ENCODE measurements at places on chromosomes 2 and 18.

DNA sequence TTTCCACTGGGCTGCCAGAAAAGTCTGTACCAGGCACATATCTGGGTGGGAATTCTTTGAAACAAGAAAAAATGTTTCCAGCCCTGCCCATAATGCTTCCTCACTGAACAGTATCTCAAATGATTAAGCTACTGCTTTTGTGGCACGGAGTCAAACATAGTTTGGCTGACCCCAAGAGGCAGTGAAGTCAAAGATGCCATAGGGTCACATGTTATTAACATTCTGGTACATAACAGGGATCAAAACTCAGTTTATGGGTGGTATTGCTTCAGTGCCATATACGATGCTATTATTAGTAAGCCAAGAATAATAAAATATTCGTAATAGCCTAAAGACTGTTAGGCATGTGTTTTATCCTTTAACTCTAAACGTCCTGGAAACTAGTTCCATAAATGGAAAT, 112.4 kb downstream of the FEZ2 start:
- no peak for DNase-seq

DNA sequence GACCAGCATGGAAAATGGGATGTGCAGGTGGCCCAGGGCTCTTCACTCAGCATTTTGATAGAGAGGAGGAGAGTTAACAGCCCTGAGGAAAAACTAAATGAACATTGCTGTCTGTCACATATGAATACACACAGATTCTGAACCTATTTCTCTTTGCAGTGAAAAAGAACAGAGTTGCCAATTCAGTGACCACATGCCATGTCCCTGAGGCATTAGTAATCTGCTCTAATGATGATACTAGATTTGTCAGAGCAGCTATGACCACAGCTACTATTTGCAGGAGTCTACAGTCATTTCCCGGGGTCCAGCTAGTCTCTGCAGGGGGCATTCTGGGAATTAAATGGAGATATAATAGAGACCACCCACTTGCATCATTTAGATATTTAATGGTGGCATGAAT, 267.6 kb downstream of the TMX3 start:
- no peak for DNase-seq

DNA sequence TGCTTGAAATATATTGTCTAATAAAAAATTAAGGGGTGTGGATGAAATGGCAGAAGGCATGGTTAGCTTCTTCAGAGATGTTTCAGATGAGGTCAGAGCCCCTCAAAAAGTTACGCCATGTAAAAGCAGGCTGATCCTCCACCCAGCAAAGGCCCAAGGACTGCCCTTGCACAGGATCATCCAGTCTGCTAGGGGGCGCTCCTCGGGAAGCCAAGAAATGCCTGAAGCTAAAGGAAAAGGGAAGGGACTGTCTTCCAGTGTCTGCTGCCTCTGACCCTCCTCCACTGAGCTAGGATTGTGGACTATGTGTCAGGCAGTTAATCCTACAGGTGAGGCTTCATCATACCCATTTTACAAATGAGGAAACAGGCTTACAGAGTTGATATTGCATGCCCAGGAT, 33.8 kb upstream of the TEX51 start:
- DNase-seq: no peak

DNA sequence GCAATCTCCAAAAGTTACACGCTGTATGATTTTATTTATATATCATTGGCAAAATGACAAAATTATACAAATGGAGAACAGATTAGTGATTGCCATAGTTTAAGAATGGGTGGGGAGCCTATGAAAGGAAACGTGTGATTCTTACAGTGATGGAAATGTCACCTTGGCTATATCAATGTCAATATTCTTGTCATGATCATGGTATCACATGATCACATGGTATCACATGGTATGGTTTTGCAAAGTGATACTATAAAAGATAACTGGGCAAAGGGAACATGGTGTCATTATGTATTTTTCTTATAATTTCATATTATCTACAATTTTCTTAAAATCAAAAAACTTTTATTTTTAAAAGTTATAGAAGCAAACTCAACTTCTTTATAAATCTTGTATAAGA, 606.2 kb upstream of the ZEB2 start:
- no peak for DNase-seq

DNA sequence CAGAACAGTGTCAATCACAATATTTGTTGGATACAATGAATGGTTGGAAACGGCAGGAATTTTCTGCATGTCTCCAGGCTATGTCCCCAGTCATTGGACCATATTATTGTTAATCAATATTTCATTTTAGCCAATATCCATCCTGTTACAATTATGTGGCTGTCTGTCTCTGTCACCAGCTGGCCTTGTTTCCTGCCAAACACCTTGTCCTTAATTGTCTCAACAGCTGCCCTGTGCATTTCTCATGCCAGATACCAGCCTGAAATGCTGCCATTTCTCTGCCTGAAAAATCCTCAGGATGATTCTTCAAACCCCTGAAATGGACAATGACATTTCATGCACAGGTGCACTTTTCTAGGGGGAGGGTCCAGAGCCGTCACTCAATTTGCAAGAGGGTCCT, 170.6 kb downstream of the ALPK2 start:
- no peak for DNase-seq

GRCh38 chr2:236309669-236310029, 45.4 kb upstream of the ASB18 start:
- no peak for DNase-seq

- no peak for DNase-seq
Observed at GRCh38 chr18:8673256-8674209, 31.8 kb upstream of the MTCL1 start.

DNA sequence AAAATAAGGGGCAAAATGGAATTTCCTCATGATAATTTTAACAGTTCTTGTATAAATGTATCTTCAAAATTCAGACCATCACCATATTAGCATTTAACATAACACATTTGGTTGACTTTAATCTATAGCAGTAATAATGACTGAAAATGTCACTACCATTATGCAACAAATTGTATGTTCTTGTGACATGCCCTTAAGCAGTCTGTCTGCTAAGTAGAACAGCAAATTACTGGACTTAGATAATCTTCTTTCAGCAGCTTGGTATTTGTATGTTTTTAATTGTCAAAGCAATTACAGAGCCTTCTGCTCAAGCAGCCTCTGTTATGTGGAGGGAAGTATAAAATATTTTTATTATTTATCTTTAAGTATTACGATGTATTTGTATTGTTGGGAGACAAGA, 214.3 kb upstream of the NXPH2 start:
- DNase-seq: no peak

DNA sequence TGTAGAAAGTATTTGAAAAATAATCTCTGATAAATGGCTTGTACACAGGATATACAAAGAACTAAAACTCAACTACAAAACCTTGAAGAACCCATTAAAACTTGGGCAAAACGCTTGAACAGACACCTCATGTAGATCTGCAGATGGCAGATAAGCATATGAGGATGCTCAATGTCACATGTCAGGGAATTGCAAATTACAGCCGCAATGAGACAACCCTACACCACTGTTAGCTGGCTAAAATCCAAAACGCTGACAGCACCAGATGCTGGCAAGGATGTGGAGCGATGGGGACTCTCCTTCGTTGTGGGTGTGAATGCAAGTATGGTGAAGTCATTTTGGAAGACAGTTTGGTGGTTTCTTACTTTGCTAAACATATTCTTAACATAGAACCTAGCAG, 53.7 kb downstream of the SNTG2 start:
- DNase-seq: no peak

DNA sequence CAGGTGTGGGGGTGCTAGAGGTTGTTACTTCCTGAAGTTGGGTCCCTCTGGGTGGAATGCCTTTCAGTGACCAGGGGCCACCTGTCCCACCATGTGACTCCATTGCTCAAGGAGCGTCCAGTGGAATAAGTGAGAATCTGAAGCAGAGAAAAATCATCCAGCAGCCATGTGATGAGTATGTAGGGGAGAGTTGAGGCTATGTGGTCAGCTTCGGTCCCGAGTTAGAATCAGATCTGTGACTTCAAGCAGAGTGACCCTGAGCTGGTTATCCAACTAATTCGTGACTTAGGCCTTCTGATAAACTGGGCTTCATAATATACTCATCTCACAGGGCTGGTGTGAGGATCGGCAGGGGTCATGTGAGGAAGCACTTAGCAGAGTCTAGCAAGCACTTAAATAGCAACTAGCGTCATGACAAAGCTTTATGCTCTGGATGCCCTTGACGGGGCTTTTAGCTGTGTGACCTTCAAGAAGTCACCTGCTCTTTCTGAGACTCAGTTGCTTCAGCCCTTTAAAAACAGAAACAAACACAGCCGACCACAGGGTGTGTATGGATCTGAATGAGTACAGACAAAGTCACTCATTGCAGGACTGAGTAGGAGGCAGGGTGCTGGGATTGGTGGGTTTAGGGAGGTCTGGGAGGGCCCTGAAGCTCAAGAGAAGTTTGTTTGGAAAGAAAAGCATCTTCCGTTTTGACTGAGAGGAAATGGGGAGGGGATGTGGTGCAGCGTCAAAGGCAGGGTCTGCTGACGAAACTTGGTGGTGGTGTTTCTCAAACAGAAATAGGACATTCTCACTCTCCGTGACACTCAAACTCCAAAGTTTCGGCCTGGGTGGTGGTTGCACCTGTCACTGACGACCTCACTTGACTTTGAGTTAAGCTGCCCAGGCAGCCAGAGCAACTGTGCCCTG, 264.0 kb upstream of the CXCR4 start:
- no peak for DNase-seq

DNA sequence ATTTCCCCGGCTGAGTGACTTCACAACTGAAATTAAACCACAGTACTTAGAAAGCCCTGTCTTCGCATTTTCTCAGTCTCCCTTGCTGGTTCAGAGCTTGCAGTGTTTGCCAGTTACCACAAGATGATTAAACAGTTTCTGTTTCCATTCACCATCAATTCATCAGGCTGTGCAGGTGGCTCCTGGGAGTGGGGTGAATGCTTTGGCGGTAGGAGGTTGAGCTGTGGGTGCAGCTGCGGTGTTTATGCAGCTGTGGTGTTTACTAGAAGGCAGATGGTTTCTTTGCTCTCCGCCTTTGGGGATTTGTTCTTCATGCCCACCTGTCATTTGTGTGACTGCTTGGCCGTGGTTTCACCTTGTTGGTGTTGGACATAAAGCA, 16.1 kb downstream of the ACOXL start:
- DNase-seq: no peak

DNA sequence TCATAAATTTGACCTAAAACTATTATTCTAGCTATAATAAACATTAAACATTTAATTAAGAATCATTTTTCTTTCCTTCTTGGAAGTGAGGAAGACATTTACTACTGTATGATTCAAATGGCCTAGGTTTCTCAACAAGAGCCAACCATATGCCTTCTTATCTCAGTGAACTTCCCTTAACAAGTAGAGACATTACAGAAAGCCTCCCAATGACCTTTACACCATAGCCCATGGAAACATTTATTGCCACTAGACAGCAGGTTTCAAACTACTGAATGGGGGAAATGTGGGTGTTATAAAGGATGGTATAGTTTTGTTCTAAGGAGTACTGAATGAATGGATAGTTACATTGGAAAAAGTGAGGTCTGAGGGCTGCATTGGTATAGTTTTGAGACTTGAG, 349.4 kb upstream of the SPRED2 start:
- no peak for DNase-seq

DNA sequence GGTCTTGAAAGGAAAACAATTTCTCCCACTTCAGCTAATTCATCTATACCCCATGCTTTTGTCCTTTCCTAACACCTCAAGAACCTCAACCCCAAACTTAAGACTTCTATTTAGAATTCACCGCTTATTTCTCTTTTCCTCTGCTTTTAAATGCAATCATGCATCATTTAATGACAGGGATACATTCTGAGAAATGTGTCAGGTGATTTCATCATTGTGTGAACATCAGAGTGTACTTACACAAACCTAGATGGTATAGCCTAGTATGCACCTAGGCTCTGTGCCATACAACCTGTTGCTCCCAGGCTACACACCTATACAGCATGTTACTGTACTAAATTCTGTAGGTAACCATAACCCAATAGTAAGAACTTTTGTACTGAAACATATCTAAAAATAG, 22.9 kb downstream of the ARL5A start:
- no peak for DNase-seq

DNA sequence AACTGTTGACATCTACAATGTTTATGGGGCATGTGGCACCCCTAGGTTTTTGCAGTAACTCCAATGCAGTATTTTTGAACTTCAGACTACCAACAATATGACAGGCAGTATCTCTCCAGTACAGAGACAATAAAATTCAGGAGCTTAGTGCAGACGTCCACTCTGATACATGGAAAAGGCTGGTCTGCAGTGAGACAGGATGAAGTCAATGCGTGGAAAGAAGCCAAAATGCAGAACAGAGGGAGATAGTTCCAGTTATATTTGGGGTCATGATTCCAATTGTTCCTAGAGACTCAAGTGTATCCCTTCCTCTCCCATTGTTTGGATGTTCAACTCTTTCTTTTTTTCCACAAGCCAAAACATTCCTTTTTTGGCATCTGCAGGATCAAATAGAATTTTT, 18.7 kb upstream of the SMAD2 start:
- DNase-seq: no peak

GRCh38 chr2:174157053-174157452, 91.3 kb downstream of the OLA1 start:
- DNase-seq: no peak

- DNase-seq: no peak
Observed at GRCh38 chr2:190582019-190582418, 47.5 kb upstream of the NEMP2 start.

GRCh38 chr2:102436323-102436722, 13.4 kb downstream of the IL18RAP start:
- DNase-seq: no peak

GRCh38 chr18:36769172-36769571, 59.6 kb downstream of the TPGS2 start:
- no peak for DNase-seq

DNA sequence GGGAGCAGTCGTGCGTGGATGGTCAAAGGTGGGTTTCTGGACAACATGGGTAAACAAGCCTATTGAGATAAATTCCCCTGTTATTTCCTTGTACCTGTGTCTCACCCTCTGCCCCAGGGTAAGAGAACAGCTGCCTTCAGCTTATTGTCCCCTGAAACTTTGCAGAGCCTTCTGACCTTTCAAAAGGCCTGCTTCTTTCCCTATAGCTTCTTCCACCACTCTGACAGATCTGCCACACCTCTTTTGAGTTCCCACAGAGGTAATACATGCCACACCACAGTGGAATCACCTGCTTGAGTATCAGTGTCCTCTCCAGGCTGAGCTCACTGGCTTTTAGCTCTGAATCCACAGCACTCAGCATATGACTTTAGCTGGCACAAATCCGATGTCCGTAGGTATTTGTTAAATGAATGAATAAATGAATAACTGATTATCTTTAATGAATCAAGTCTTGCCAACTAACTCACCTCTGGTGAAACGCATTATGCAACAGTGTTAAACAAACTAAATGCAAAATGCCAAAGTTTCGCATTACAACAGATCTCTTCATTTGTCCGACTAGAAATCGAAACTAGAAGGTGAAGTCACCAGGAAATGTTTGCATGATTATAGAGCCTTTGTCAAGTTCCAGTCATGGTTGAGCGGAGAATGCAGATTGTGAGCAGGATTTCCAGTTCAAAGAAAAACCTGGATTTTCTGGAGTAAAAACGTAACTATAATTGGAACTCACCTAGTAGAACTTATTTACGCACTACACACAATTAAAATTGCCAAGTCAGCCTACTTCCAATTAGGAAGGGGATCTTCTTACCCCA, 16.4 kb downstream of the DYNAP start:
- DNase-seq: no peak

Measured in cortex of kidney (tissue), 1 donor.